ENCODE measurements at places on chromosomes 7 and 10. TPM values are rescaled to one million over a fixed set of nuclear protein-coding genes. Genes with fewer than 3 reads are reported as not detected.

The NEURL1 gene
- 1.00 TPM for total RNA-seq

The LIPJ gene
- total RNA-seq = not detected

The PLA2G12B gene
- not detected for total RNA-seq

The TMEM273 gene
- total RNA-seq = not detected

The CPXM2 gene
- not detected for total RNA-seq

The TBXAS1 gene
- not detected for total RNA-seq

The NUP42 gene
- total RNA-seq = 30.5 TPM

The FGFR2 gene
- total RNA-seq = 0.44 TPM

The OPALIN gene
- not detected for total RNA-seq

The RAB18 gene
- 55.6 TPM for total RNA-seq

The C7orf57 gene
- not detected for total RNA-seq

The NRAP gene
- not detected for total RNA-seq

The ABCA13 gene
- 1.1 TPM for total RNA-seq

The STEAP1 gene
- total RNA-seq = 32.6 TPM

The C10orf53 gene
- under 0.01 TPM for total RNA-seq

The MLXIPL gene
- total RNA-seq = not detected

The SAP25 gene
- total RNA-seq = not detected

The ABLIM1 gene
- 12.2 TPM for total RNA-seq

The GPNMB gene
- 280 TPM for total RNA-seq

The CCDC136 gene
- total RNA-seq = 17.9 TPM

The PNLIPRP3 gene
- total RNA-seq = 0.12 TPM

The OR6V1 gene
- not detected for total RNA-seq

The TEX47 gene
- total RNA-seq = not detected

The STEAP4 gene
- total RNA-seq = under 0.01 TPM

The PALD1 gene
- under 0.01 TPM for total RNA-seq

The KIAA1549 gene
- total RNA-seq = 1.5 TPM

The GIMAP5 gene
- total RNA-seq = under 0.01 TPM
